ENCODE measurements at places on chromosomes 5 and 9.

DNA sequence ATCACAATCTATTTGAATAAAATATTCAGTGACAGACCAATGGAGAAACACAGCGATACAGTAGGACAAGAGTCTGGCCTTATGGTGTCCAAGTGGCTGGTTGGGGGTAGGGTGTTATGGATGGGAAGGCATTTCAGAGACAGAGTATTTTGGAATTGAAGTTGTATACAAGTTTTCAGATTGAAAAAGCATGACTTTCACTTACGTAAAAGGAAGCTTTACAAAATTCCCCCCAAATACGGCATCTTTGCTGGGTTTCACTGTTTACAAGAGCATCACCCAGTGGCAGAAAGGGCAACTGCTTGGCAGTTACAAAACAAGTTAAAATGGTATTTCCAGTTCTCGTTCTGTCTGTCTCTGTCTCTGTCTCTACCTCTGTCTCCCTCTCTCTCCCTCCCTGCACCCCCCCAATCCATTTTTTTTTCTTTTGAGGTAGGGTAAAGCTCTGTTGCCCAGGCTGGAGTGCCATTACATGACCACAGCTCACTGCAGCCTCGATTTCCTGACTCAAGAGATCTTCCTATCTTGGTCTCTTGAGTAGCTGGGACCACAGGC lies 86.2 kb downstream of the PTPN3 start:
- DNase-seq: no peak

DNA sequence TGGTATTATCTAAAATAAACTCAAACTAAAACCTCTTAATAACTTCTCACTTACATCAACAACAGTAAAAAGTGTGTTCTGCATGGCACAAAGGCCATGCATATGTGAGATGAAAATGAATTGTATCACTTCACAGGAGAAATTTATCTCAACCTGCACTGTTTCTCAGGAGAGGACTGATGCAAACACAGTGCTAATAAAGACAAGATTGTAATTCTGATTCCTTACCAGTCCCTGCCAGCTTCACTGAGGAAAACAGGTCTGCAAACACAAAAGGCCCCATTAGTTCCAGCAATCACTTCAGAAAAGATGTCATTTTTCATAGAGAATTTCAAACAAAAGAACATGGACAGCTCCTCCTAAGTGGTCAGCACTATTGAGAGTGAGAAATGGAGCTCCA lies 117.3 kb upstream of the PDE4D start:
- no peak for DNase-seq

DNA sequence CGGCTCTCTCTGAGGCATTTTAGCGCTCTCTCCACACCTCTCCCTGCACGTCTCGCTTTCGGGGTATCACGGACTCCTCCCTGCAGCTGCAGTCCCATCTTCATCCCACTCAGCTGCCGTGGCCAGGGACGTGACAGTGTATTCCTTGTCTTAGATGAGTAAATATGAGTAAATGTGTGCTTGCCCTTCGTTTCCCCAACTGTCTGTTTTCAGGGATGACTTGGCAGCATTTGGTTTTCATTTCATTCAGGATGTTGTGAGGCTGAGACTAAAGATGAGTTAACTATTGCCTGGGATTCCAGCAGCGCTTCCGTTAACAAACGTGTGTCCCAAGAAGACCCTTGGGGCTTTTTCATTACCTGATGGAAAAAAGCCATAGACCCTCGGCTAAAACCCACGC lies 29.5 kb downstream of the GDNF start:
- no peak for DNase-seq

GRCh38 chr5:74419468-74419867 lies 221.1 kb downstream of the ENC1 start:
- DNase-seq: no peak

DNA sequence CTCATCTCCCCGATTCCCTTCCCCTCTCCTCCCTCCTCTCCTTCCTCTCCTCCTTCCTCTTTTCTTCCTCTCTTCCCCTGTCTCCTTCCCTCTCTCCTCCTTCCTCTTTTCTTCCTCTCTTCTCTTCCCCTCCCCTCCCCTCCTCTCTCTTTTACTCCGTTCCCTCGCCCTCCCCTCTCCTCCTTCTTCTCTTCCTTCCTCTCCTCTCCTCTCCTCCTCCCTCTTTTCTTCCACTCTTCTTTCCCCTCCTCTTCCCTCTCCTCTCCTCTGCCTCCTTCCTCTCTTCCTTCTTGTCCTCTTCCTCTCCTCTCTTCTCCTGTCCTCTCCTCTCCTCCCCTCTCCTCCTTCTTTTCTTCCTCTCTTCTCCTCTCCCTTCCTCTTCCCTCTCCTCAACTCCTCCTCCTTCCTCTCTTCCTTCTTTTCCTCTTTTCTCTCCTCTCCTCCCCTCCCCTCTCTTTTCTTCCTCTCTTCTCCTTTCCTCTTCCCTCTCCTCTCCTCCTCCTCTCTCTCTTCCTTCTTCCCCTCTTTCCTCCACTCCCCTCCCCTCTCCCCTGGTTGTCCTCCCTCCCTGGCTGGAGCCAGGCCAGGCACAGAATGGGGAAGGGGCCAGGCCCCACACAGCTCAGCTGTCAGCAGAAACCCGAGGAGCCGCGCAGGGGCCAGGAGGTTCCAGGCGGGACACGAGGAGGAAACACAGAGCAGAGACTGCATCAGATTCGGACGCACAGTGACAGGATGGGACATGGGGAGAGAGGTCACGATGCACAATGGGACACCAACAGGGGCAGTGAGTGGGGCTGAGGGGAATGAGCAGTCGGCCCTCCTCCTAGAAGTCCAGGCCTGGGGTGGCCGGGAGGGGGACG lies 48.0 kb downstream of the CAMK2A start:
- DNase-seq: no peak

- DNase-seq: no peak
These were observed 18.2 kb downstream of the ATP10B start for GRCh38 chr5:160833806-160834205.

DNA sequence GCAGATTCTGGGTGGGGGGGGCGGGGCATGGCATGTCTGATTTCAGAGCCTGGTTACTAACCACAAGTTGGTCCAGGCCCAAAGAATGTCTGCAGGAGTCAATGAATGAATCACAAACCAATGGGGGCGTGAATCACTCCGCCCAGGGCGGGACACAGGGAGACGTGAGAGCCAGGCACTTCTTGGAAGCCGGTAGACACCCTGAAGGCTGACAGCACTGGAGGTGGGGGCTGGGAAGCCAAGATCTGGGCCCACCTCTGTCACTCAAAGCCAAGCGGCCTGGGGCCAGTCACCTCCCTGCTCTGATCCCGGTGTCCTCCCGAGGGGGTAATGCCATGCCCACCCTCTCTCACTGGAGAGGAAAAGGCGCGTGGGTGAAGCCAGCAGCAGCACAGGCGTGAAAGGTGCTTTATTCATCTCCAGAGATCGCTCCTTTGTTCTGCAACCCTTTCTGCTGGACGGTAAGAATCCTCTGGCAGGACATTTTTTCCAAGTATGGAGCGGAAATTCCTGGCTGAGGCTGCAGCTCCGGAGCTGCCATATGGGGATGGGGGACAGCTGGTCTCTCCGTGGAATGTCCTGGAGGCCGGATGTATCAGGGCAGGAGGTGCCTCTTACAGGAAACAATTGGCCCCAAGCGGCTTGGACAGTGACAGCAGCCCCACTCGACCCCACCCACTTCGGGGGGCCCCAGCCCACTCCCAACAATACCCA lies 85.0 kb downstream of the STK10 start:
- DNase-seq: no peak

DNA sequence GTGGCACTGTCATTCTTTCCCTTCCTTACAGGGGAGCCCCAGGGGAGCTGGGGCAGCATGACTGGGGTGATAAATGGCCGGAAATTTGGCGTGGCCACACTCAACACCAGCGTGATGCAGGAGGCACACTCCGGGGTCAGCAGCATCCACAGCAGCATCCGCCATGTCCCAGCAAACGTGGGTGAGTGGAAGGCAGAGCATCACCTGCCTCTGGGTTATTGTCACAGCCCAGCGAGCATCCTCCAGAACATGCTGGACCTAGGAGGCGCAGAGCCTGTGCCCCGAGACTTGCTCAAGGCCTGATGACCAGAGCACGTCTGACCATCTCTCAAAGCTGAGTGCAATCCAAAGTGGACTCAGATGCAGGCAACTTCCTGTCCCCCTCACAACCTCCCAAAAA lies 22.2 kb upstream of the ASS1 start:
- no peak for DNase-seq

Data from head of caudate nucleus (tissue), 42 donors.